ENCODE measurements at places on chromosomes 7 and 10.

GRCh38 chr7:154912871-154913637, 89.9 kb downstream of the PAXIP1 start:
- DNase-seq = no peak

DNA sequence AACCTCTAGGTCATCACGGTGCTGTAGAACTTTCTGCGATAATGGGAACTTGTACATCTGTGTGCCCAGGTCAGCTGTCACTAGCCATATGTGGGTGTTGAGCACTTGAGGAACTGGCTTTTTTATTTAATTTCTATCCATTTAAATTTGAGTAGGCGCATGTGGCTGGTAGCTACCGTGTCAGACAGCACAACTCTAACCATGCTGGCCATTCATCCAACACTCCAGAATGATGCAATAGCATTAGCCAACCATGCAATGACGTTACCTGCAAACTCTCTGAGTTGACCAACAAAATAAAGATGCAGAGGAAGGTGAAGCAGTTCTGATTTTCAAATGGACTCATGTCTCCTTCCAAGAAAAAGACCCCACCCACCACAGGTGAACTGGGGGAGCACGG, 24.4 kb upstream of the CHST15 start:
- DNase-seq = no peak

DNA sequence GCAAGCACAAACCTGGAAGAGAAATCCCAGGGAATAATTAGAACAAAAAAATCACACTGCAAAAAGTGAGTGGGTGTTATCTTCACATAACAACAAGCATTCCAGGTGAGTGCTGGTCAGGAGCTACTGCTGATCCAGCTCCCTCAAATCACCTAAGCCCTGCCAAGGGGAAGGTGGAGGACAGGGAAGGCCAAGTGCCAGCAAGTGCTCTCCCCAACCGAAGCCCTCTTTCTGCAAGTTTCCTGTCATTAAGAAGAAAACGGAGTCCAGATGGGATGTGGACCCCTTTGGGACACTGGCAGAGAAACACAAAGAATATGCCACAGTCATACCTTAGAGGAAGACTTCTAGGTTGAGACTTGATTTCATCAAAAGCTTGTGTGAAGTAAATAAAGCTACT, 933.0 kb upstream of the ZNF722 start:
- DNase-seq = no peak

DNA sequence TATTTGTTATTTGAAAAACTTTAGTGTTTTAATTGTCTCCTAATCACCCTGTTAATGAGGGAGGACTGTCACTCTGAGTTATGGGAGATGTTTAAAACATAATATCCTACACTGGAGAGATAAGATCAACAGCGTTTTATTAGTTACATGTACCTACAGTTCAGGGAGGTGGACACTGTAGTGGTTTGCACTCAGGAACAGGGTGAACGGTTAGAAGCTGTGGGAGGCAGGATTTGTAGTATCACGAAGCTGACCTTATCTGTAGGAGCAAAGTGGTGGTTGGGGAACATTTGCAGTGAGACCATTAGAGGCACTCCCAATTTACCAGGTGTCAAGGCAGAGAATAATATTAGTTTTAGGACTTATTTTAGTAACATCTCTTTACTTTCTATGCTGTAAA, 193.3 kb upstream of the KCND2 start:
- no peak for DNase-seq

DNA sequence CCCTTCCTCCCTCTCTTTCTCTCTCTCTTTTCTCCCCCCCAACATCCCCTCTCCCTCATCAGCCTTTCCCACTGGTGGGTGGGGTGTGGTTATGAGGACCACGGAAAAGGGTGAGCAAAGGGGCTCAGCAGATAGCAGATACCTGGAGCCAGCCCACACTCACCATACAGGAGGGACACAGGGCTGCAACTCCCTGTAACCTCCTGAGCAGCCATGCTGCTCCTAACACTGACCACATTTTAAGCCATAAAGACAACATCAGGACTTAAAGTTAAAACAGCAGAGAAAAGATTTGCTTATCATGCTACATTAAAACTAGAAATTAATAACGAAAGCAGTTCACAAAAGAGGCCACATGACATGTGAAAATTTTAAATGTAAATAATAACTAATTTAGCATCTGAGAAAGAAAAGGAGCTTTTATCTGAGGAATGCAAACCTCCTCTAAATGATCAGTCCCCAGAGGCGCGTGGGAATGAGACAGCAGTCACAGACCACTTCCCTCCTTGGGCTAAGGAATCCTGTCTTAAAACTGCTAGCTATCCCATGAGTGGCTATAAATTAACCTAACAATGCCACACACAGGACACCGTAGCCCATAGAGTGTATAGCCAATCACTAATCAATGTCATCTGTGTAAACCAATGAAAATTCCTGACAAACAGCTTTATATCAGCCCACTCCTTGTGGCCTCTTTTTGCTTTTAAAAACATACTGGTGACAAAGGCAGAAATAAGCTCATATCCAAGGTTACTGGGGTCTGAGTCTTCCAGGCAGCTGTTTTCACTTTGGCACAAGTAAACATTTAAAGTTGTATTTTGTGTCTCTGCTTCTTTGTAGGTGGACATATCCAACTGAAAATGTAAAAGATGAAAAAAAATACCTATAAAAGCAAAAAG, 33.3 kb downstream of the PKD1L1 start:
- no peak for DNase-seq

- DNase-seq = no peak
Observed at GRCh38 chr7:30904561-30904960, 7.1 kb upstream of the AQP1 start.

- DNase-seq = no peak
Observed at GRCh38 chr10:52284416-52285013, 29.6 kb upstream of the DKK1 start.

DNA sequence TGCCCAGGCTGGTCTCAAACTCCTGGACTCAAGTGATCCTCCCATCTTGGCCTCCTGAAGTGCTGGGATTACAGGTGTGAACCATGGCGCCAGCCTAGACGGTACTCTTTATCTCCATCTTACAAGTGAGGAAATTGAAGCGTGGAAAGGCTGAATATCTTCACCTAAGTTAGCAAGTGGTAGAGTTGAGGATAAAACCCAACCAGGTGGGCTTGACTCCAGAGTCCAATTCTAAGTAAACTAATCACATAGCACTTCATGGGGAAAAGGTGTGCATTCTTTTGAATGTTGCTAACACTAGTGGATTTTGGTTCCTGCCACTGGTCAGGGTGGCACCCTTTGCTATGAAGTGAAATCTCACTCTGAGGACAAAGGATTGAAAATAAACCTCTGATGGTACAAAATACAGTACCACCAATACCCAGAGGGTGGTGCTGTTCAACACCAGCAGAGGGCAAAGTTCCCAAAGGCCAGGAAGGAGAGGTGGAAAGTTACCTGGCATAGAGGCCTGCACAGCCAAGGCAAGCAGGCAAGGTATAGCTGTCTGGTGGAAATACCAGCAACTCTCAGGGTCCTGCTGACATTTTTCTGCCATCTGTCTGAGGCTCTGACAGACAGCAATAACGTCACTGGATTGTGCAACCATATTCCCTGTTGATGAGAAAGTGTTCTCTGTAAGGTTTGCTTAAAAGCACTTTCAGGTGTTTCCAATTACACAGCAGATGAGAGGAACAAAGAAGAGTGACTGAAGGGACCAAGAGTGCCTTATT, 17.6 kb downstream of the ZDHHC16 start:
- no peak for DNase-seq

- DNase-seq = no peak
Observed at GRCh38 chr7:17937506-17938120, 2.7 kb downstream of the SNX13 start.

GRCh38 chr10:89217057-89217990, 10.2 kb upstream of the CH25H start:
- DNase-seq = no peak

DNA sequence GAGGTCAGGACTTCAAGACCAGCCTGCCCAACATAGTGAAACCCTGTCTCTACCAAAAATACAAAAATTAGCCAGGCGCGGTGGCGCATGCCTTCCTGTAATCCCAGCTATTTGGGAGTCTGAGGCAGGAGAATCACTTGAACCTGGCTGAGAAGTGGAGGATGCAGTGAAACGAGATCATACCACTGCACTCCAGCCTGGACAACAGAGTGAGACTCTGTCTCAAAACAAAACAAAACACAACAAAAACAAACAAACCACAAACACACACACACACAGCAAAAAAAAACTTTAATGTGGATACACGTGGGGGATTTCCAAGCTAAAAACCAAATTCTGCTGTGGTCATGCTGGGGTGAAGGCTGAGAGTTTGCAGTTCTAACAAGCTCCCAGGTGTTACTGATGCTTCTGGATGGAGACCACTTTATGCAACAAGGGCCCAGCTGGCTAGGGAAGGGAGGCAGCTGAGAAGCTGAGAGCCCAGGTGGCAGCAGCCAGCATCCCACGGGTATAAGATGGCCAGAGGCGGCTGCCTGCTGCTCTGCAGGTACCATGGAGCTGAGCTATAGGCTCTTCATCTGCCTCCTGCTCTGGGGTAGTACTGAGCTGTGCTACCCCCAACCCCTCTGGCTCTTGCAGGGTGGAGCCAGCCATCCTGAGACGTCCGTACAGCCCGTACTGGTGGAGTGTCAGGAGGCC, at the start of gene ZP3:
TSS of gene ZP3 (plus strand) at position 538 of the 699 bp plus-strand sequence. CDS start at position 553, 15 bp downstream.
- no peak for DNase-seq

- no peak for DNase-seq
Observed at GRCh38 chr7:45919231-45919784, 1.8 kb downstream of the IGFBP3 start.

- no peak for DNase-seq
Observed at GRCh38 chr7:112987171-112987570, 99.5 kb downstream of the GPR85 start.

- no peak for DNase-seq
Observed at GRCh38 chr7:35319606-35320005, 65.7 kb upstream of the TBX20 start.

- no peak for DNase-seq
Observed at GRCh38 chr10:81008726-81009125, 471.0 kb downstream of the SH2D4B start.

DNA sequence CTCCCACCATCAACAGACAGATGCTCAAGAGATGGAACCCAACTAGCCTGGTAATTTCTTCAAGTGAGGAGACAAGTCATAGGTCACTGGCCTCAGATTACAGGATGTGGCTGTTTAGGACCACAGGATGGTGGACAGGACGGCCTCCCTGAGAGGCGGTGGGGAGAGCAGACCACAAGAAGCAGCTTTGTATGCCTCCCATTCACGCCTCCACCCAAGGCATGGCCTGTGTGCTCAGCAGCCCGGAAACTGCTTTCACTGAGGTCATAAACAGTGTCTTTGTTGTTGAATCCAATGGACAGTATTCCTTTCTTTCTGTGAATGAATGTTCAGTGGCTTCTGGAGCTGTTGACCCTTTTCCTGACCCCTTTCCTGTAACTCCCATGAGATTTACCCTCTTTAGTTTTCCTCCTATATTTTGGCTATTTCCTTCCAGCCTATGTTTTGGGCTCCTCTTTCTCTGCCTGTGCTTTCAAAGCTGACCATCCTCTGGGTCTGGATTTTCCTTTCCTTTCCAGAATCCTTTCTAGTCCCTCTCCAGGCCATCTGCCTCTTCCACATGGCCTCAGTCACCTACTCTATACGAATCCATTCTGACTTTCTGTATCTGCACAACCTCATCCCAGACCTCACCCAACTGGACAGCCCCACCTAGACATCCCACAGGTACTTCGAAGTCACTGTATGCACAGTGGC, 32.4 kb upstream of the INPP5F start:
- no peak for DNase-seq

- no peak for DNase-seq
Observed at GRCh38 chr7:97555857-97556421, 175.9 kb upstream of the TAC1 start.

DNA sequence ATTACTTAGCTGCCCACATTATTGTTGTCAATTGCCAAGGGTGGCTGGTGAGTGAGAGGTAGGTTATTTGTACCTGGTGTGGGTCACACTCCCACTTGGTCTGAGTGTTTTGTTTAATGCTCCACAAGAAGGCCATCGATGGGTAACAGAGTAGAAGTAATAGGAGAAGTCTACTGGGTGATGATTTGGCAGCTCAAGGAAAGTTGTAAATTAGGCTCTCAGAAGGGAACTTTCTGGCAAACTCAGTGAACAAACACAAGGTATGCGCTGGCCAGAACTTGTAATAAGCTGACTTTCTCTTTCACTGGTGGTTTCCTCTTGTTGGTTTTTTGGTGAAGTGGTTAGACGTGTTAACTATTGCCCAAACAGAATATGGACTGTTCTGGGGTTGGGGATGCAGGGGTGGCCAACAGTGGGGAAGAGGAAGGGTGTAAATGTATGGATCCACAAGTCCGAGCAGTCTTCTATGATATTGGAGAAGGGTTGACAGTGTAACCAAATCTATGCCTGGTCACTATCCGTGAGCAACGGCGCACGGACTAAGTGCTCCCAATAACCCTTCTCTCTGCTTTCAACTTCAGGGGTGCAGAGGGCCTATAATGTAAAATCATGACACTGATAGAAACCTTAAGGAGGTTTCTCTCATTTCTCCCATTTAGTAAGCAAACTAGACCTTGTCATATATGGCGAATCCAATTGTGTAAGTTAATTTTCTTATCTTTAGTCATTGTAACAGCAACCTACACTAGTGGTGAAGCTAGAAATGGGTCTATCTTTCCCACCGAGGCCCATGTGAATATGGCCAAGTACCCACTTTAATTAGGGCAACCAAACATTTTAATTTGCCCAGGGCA, 212.8 kb downstream of the PTEN start:
- no peak for DNase-seq

- no peak for DNase-seq
Observed at GRCh38 chr7:51315393-51316261, 982 bp downstream of the COBL start.

DNA sequence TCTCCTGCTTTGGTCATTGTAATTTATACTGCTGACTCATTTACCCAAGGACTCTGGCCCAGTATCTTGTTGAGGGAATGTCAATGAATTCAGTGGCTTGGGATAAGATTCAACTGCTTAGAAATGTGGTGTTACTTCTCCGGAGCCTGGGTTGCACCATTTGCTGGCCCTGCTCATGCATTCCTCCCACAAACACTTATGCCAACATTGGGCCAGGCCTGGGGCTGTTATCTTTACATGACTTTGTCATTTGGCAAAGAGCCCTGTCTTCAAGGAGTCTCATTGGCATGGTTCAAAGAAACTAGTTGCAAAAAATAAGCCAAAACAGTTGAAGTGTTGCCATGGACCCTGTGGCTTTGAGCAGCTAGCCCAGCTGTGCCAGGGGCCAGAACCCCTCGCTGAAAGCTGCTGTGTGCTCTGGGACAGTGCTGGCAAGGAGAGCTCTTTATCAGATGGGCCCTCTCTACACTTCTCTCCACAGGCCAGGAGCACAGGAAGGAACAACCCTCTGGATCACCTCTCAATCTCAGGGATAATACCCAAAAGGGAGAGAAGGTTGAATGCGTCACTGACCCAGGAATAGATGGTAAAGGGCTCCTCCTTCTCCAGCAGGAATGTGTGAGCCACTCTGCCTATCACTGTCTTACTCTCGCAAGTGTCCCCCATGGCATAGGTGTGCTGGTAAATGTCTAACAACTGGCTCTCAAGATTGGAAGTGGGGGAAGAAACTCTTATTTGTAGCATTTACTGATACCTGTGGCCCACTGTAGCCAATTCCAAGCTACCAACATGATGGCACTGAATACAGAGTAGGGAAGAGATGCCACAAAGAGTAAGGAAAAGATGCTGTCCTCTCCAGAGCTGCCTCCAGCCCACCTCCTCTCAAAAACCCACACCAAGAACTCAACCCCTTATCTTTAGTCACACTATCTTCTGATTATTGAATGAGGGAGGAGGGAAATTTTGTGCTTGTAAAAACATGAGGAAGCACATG, 23.5 kb upstream of the PDE1C start:
- no peak for DNase-seq

Data from esophagus squamous epithelium (tissue), 5 donors.